ENCODE measurements at places on chromosomes 7 and 10.

GRCh38 chr7:69208276-69208675 lies 390.0 kb upstream of the AUTS2 start:
- no peak for DNase-seq

- DNase-seq, result no peak
Observed at GRCh38 chr10:85609509-85609908, 757.1 kb downstream of the GRID1 start.

- no peak for DNase-seq
Observed at GRCh38 chr10:28295336-28295735, 7.5 kb downstream of the MPP7 start.

- no peak for DNase-seq
Observed at GRCh38 chr10:68550747-68551411, 9.3 kb upstream of the TET1 start.

DNA sequence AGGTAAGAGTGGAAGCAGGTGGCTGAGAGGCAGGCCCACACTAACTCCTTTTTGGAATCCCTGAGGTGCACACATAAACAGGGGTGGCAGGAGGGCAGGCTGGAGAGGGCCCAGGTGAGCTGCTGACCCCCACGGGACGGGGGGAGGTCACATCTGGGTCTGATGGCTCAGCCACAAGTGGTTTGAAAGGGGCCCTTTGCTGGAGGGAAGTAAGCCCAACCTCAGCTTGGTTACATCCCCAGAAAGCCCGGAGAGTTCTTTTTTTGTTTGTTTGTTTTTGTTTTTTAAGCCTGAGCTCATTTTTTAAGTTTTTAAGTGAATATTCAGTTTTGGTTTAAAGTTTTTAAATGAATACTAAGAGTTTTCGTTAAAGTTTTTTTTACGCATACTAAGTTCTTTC lies 72.8 kb upstream of the CUX1 start:
- no peak for DNase-seq

- no peak for DNase-seq
Observed at GRCh38 chr10:75495434-75496190, 64.2 kb downstream of the LRMDA start.

GRCh38 chr7:3279147-3279818 lies 21.8 kb upstream of the SDK1 start:
- no peak for DNase-seq

GRCh38 chr7:119630406-119630969 lies 642.5 kb upstream of the KCND2 start:
- no peak for DNase-seq

GRCh38 chr10:103077491-103078308 lies 115.4 kb downstream of the NT5C2 start:
- DNase-seq, result no peak

DNA sequence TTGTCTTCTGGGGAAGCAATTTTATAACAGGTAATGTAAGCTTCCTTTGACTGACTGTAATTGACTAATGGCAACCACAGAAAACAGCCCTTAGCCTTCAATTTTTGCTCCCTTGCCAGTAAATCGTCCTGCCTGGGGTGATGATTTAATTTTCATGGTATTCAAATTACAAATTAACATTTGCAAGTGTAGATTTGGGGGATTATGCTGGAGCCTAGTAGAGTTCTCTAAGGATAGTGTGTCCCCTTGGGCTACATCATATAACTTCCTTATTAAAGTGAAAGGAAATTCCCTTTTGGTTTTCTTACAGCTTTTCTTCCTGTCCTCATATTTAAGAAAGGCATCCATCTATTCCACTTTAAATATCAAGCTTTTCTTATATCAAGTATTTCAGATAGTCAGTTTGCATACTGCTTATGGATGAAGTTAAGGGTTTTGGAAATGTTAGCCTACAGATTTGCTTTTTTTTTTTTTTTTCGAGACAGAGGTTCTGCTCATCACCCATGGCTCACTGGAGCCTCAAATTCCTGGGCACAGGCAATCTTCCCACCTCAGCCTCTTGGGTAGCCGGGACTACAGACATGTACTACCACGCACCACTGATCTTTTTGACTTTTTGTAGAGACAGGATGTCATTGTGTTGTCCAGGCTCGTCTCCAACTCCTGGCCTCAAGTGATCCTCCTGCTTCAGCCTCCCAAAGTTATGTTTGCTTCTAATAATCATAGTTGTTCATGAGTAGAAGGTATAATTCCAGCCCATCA lies 35.9 kb upstream of the HDAC9 start:
- DNase-seq, result no peak

GRCh38 chr10:34581801-34582532 lies 233.1 kb downstream of the PARD3 start:
- no peak for DNase-seq

DNA sequence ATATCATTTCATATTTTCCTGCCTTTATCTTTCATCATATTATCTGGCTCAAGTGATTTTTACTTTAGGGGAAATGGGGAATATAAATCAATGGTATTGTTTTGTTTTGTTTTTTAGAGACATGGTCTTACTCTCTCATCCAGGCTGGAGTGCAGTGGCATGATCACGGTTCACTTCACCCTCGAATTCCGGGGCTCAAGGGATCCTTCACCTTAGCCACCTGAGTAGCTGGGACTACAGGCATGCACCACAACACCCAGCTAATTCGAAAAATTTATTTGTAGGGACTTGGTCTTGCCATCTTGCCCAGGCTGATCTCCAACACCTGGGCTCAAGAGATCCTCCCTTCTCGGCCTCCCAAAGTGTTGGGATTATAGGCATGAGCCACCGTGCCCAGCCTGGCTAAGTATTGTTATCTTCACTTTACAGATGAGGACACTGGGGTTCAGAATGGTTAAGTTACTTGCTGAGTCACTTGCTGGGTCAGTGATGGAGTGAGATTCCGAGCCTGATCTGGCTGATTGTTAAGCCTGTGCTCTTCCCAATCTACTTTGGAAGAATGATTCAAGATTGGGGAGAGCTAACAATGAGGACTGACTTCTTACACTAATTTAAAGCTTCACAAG lies 3.7 kb upstream of the SLC16A9 start:
- no peak for DNase-seq

- DNase-seq, result no peak
Observed at GRCh38 chr7:16671811-16672210, 25.8 kb downstream of the BZW2 start.

DNA sequence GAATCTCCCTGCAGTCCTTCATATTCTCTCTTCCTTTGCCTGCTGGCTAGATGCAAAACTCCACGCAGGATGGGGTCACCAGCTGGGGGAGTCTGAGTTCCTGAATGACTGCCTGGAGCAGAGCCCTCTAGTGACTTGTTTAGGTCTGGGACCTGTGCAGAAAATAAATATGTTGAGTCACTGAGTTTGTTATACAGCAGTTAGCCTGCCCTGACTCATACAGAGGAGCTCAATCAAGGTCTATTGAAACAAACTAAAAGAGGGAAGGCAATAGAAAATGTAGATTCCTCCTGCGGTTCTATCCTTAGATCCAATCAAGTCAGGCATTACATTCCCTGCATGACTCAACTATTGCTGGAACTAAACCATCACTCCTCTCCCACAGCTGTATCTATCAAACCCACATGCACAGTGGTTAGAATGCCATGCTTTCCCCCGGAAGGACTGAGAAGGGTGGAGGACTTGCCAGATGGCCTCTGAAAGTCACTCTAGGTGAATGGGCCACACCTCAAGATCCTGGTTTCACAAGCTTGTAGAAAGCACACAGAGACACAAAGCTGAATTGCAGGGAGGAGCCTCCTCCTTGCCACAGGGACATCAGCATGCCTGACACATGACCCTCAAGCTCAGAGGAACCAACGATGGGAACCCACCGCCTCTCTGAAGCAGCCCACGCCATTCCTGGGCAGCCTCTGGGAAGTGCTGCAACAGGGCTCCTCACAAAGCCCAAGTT lies 73.9 kb downstream of the SH3PXD2A start:
- no peak for DNase-seq

DNA sequence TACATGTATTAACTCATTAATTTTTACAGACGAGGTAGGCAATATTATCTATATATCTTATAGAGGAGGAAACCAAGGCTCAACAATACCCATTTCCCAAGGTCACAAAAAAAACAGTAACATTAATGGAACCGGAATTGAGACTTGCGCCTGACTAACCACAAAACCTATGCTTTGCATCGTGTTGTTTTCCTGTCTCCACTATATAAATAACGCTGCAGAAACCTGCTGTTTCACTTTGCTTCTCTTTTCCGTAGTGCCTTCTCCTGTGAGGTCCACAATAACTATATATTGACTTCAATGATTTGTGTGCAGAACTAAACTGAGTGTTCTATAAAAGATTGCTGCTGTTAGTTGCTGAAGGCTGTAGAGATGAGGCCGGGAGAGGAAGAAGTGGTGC lies 97.7 kb upstream of the RPA3 start:
- DNase-seq, result no peak

DNA sequence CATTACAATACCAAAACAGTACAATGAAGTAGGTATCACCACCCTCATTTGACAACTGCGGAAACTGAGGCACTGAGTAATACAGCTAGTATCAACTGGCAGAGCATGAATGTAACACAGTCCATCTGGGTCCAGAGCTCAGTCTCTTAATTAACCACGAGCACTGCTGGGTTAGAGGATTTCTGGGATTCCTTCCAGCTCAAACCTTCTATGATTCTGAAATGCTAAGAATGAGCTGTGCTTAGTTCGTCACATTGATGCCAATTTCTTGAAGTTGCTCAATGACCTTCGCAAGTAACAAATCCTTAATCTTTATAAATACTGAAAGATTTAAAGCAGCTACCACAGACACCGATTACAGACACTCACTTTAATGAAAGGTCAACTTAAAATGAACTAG lies 62.5 kb downstream of the SGMS1 start:
- no peak for DNase-seq

DNA sequence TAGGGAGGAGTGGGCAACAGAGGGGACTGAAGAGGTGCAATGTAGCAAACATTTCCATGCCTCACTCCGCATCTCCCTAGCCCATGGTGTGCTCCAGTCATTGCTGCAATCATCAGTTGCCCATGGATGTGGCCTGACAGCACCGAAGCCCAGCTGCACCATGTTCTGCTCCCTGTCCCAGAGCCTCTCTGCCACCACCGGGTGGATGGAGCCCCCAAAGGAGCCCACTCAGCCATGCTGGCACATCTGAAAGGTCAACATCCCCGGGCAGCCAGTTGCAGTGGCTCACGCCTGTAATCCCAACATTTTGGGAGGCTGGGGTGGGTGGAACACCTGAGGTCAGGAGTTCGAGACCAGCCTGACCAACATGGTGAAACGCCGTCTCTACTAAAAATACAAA lies 336.4 kb upstream of the ZMIZ1 start:
- no peak for DNase-seq

GRCh38 chr7:50141854-50142253 lies 48.8 kb upstream of the ZPBP start:
- no peak for DNase-seq

- no peak for DNase-seq
Observed at GRCh38 chr10:102152545-102152890, 329 bp downstream of the NOLC1 start.

GRCh38 chr7:80726666-80727065 lies 88.2 kb downstream of the CD36 start:
- no peak for DNase-seq

DNA sequence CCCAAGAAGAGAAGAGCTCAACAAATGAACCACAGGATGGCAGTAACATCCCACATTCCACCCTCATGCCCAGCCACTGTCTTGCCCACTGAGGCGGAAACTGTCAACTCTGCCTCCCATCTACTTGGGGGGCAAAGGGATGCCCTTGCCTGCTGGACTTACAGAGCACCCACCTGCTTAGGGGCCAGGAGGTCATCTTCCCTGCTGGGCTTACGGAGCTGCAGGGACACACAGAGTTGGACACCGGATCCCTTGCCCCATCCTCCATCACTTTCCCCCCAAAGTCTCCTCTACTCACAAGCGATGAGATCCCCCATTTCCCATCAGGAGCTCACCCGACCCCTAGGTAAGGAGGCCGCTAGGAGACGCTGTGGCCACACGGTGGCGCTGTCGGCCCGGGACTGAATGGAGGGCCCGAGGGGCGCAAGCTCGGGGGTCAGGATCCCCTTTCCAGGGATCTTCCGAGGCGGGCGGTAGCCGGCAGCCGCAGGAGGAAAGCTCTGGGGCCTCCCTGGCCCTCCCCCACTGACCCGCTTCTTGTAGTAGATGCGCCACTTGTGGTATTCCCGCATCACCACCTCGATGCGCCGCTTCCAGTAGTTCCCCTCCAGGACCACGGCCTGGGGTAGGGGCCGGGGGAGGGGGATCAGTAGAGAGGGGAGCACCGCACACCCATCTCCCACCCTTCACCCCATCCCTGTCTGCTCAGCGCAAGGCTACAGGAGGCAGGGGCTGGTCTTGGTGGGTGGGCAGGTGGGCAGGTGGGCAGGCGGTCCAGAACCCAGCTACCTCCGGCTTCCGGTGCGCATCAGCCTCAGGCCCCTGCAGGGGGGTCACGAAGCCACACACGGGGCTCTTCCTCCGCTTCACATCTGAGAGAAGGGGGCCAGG lies 17.3 kb downstream of the MLXIPL start:
- DNase-seq, result peak; percentile 54

DNA sequence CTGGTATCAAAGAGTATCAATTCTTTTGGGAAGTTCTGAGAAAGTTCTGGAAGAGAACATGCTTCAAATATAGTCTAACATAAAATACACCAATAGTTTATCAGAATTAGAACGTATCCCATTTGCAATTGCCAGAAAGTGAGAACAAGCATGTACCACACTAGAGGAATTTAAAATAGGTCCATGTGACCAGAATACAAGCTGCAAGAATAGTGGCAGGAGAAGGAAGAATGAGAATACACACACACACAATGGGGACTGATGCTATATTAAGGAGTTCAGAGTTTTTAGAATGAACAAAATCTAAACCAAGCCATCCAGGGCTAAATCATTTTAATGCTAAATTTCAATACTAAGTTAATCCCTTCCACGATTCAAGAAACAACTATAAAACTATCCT lies 99.1 kb upstream of the TMEM168 start:
- no peak for DNase-seq

GRCh38 chr7:41574377-41574776 lies 128.5 kb downstream of the INHBA start:
- no peak for DNase-seq

GRCh38 chr7:8973601-8974000 lies 540.2 kb downstream of the NXPH1 start:
- DNase-seq, result no peak

GRCh38 chr7:150731916-150732315 lies 5.3 kb upstream of the GIMAP5 start:
- no peak for DNase-seq

GRCh38 chr10:74991435-74991834 lies 120.0 kb upstream of the SAMD8 start:
- no peak for DNase-seq

DNA sequence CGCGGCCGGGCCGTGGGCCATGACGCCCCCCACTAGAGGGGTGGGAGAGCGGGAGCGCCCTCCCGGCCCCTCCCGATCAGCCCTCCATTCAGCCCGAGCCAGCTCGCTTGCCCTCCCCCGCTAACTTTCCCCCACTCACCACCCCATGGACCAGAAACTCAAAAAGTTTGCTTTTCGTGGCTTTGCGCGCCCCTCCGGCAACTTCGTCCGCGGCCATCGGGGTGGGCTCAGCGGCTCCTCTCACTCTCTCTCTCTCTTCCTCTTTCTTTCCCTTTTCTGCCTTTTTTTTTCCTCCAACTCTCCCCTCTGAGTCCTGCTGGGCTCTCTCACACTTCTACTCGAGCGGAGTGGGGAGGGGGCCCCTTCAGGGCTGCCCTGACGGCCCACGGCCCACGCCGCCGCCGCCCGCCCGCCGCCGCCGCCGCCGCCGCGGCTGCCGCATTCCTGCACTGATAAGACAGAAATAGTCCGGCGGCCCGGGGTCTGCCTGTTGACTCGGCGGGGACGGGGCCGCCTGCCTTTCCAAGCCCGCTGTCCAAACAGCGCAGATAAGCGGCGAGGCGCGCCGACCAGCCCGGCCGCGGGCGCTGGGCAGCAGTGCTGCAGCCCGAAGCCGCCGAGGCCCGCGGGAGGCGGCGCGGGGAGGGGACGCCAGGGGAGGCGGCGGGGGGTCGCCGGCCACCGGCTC lies at the start of gene SMARCD3:
TSS of gene SMARCD3 (minus strand) at position 349 of the 688 bp plus-strand sequence. CDS start at position 217, 132 bp downstream.
- DNase-seq, result peak; percentile 83

Measured in left cardiac atrium (tissue), 4 donors.